ENCODE measurements at places on chromosomes 5 and 9. TPM values are rescaled to one million over a fixed set of nuclear protein-coding genes. Genes with fewer than 3 reads are reported as not detected.

DNA sequence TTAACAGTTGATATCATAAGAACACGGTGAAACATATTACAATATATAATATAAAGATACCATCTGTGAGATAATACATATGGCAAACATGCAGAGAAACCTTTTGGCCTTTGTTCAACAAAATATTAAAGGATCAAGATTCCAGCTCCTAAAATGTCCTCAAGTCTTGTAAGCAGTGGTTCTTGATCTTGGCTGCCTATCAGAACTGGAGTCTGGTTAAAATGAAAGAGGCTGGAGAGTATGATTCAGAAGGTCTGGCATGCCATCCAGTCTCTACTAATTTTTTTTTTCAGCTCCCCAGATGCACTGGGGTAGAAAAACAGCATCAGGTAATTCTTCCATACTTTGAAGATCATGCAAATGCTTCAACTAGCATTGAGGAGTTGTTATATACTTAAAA, 83.2 kb downstream of the TNC start:
- no peak for DNase-seq

DNA sequence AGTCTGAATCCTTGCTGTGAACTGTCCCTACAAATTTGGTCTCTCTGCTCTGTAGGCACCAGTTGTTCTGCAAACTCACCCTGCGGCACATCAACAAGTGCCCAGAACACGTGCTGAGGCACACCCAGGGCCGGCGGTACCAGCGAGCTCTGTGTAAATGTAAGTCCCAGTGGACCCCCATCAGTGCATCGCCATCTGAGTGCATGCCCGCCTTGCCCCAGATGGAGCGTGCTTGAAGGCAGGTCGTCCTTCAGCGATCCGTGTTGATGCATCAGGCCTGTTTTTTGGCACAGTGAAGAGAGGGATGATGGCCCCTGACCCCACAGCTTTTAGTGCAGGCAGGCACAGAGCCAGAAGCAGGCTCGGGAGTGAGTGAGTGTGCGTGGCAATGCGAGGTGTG, 1.3 kb downstream of the SURF2 start:
- no peak for DNase-seq

DNA sequence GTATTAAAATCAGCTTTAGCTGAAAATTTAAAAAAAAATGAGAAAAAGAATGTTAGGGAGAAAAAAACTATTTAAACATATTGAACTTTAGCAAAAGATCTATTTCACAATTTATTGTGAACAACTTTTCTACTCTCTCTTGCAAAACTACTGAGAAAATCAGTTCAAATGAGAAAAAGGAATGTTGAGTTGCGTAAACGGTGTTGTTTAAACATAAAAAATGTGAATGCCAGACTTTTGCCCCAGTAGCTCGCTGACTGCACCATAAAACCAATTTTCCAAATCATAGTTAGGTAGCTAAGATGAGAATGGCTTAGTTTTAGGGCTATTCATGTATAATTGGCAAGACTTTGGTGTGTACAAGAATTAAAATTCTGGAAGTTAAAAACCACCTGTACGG, 13.4 kb upstream of the RAD23B start:
- no peak for DNase-seq

DNA sequence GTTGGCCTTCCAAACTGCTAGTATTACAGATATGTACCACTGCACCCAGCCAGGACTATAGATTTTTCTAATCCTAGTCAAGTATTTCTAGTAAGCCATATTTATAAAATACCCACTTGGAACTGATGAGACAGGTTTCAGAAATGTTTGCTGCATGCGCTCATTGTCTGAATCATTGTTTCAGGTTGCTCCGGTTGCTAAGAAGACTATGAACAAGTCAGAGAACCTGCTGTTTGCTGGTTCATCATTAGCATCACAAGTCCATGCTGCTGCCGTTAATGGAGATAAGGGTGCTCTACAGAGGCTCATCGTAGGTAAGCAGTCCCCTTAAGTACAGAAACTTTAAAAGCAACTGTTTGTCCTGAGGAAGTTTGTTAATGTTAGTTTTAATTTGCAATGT, 5.3 kb downstream of the INVS start:
- DNase-seq, result no peak

The KIF4B gene
- not detected for total RNA-seq

The C9orf153 gene
- not detected for total RNA-seq

The FLT4 gene
- total RNA-seq, result 2.1 TPM

The GDA gene
- 0.46 TPM for total RNA-seq

The AIF1L gene
- total RNA-seq, result 20.2 TPM

The MYOT gene
- total RNA-seq, result 0.08 TPM

Data from lower leg skin (tissue), 4 donors.